ENCODE measurements at places on chromosomes 4 and X.

GRCh38 chrX:104567506-104567905 lies 1.5 kb downstream of the IL1RAPL2 start:
- DNase-seq = no peak

GRCh38 chrX:63751481-63751880 lies 33.5 kb downstream of the ARHGEF9 start:
- no peak for DNase-seq

GRCh38 chr4:54095110-54095825 lies 4.7 kb upstream of the GSX2 start:
- DNase-seq = no peak

DNA sequence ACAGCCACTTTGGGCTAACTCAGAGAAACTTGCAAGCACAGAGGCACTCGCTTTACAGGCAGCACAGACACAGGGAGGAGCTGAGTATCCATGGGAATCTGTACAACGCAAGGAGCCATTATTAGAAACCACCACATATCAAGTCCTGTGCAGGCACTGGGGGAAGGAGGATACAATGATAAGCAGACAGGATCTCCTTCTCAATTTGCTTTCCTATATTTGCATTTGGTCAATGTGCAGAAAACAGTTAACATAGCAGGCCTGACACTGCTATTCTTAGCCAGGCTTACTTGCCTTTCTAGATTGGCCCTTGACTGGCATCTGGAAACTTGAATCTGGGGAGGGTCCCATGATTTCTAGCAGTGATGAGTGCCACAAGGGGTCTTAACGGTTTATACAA lies 65.8 kb downstream of the TEC start:
- peak; percentile 54 for DNase-seq

GRCh38 chr4:8199594-8200301 lies 658 bp downstream of the SH3TC1 start:
- no peak for DNase-seq

- DNase-seq = no peak
Observed at GRCh38 chr4:156328882-156329281, 375.2 kb upstream of the CTSO start.

DNA sequence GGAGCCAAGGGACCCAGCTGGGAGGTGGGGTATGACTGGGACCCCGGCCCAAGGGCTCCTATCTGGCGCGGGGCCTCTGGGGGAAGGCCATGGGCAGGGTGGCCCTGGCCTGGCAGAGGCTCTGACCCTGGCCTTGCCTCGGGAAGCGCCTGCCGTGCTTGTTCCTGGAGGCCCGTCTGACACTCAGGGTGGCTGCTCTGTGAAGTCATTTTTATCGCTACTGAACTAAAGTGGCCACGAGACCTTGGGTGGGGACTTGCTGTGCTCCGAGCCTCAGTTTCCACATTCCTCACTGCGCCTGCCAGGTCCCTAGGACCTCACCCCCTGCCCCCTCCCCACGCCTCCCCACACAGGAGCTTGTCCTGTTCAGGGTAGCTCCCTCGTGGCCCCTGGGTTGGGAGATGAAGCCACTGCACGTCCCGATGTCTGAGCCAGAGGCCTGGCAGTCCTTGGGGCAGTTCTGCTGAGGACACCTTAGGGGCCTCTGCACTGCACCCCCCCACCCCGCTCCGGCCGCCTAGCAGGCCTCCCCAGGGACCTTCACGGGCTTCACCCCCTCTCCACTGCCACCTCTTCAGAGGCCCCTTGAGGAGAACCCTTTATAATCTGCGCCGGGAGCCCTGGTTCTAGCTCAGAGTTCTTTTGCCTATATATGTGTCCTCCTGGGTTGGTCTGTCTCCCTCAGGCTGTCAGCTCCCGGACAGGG lies 639 bp upstream of the SORCS2 start:
- no peak for DNase-seq

- no peak for DNase-seq
Observed at GRCh38 chr4:150769845-150770244, 187.9 kb downstream of the MAB21L2 start.

DNA sequence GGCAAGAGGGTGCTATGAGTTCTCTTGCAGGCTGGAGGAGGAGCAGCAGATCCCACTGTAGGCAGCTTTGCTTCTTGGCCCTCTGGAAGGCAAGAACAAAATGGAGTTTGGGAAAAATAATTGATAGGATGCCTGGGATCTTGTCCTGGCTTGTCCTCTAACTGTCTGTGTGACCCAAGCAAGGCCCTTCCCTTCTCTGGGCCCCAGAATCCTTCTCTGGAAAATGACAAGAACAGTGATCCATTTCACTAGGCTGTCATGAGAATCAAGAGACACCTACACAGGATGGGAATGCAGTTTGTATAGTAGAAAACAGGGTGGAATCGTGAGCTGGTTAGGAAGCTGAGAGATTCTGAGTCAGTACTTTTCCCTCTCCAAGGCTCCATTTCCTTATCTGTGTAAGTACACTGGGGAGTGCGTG lies 133.3 kb downstream of the PJA1 start:
- DNase-seq = no peak

DNA sequence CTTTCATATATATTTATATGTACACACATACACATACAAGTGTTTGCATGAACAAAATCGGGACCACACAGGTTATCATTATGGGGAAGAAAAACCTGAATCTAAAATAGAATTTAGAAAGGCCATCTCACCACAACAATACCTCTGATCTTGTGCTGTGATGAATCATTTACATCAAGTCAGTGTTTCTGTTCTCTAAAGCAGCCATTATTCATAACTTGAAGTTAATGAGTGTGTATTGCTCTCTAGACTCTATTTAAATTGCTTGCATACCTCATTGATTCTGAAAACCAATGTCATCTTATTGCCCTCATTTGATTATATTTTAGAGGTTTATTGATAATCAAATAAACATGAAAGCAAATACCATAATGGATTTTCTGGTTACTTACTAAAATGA lies 71.6 kb downstream of the FAM114A1 start:
- no peak for DNase-seq

GRCh38 chrX:17812763-17813162 lies 48.3 kb downstream of the RAI2 start:
- no peak for DNase-seq

DNA sequence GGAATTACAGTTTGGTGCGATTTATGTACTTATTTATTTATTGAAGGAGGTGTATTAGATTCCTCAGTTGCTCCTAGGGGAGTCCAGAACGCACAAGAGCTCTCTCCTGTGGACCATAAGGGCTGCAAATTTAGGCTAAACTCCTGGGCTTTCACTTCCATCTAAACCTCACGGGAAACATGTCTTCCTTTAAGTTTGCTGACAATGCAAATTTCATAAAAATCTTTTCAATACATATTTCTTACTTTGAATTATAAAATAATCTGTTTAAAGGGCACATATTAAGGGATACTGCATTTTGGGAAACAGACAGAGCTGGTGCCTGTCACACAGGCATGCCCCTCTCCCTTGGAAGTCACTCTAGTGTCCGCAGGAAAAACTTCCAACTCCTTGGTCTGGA lies 438.0 kb upstream of the CPEB2 start:
- DNase-seq = no peak

GRCh38 chr4:92406488-92406887 lies 102.7 kb downstream of the GRID2 start:
- DNase-seq = no peak

DNA sequence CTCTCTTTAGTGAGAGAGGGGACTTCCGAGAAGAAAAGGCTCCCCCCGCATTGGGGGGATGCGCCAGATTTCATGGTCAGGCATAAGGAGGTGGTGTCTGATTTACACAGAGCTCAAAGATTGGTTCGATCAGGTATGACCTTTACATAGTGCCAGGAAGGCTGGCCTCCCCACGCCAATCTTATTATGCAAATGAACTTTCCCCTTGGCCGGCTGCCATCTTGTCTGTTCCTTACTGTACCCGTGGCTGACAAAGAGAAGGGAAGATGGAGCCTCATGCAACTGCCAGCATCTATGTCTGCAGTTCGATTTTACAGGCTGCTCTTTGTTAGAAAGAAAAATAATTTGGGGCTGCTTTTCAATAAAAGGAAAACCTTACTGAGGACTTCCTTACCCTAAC lies 197.2 kb downstream of the GPM6A start:
- no peak for DNase-seq

DNA sequence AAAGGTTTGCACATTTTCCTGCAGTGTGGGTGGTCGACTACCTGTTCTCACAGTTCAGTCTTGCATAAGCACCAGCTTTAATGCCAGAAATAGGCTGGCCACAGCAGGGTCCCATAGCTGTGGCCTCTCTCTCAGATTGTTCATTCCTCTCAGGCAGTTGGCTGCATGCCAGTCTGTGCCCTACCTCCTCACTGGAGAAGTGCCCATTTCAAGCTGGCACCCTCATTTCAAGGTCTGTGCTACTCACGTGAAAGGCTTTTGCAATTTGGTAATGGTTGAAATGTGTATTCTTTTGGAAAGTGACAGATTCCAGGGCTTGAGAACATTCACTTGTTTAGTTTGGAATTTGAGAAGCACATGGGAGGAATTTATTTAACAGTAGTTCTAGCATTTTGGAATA lies 28.9 kb upstream of the MTMR1 start:
- DNase-seq = no peak

GRCh38 chr4:35644591-35644990 lies 599.7 kb downstream of the ARAP2 start:
- DNase-seq = no peak

DNA sequence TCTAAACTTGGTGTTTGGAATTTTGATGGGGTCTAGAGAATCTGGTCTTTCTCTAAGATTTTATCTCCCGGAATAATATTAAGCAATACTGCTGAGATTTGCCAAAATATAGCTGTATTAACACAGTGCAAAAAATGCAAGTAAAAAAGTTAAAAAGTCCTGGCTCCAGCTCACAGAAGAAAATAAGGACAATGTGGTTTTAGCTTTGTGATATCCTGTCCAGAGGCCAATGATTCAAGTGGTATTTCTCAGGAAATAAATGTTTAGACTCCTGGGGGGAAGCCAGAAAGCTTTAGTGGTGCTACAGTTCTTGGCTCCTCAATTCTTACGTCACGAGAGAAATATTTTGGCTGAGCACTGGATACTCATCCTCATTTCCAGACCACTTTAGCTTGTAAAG lies 40.9 kb upstream of the IL13RA2 start:
- DNase-seq = no peak

- DNase-seq = no peak
Observed at GRCh38 chr4:104494822-104495559, at the start of gene CXXC4. Gene CXXC4 (minus strand): TSS chr4:104494894. CDS start chr4:104491802, 3,092 bp downstream.

DNA sequence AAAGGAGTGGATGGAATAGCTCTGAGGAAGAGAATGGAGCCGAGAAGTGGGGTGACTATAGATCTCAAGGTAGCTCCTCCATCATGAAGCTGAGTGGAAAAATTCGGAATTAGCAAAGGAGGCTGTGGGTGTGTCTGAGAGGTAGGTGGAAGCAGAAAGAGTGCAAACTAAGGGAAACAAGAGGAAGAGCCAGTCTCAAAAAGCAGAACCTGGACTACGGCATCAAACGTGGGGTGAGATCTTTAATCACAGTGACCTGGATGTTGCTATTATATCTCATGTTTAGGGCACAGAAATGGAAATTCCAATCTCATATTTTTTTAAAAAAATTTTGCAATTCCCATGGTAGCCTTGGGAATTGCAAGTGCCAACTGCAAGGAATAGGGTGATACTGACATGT lies 162.5 kb upstream of the RASGEF1B start:
- no peak for DNase-seq

DNA sequence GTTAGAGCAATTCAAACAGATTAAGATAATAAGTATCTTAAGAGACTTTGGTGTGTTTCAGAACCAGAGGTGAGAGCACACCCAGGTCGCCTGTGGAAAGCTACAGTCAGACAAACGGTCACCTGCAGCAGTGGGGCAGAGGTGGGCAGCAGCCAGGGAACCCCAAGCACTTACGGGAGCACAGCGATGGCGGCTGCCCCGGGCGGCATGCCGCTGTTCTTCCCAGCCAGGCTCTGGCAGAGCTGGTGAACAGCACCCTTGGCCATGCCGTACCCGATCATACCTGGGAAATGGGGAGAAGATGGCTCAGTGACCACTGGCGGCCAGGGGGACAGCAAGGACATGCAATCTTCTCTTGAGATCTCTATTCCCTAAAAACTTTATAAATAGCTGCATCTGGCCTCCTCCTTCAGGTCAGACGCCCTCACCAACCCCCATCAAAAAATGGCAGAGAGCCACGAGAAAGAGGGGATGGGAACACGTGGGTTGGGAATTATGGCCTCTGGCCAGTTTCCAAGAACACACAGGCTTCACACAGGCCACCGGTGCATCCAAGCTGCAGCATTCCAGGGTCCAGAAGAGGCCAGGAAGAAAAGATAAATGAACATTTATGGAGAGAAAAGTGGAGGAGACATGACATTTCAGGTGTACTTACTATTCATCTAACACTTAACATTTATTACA lies 19.7 kb downstream of the QDPR start:
- DNase-seq = no peak

- DNase-seq = no peak
Observed at GRCh38 chrX:2888309-2888708, 40.8 kb downstream of the ARSD start.

- DNase-seq = no peak
Observed at GRCh38 chr4:38326499-38326898, 337.5 kb upstream of the KLF3 start.

GRCh38 chr4:35100932-35101331 lies 1143.4 kb downstream of the ARAP2 start:
- no peak for DNase-seq

DNA sequence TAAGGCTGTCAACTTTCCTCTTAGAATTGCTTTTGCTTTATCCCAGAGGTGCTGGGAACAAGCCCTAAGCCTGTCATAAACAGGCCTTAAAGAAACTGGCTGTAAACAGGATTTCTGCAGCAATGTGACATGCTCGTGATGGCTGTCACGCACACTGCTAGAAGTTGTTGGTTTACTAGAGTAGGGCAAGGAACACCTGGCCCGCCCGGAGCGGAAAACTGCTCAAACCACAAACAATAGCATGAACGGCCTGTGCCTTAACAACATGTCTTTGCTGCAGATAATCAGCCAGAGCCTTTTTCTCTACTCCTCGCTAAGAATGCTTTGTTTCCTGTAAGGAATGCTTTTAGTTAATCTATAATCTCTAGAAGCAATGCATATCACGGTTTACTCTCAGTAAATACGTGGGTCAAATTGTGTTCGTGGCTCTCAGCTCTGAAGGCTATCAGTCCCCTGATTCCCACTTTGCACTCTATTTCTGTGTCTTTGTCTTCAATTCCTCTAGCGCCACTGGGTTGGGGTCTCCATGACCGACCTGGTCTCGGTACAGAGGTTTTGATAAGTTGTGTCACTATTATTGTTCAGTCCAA lies 318.3 kb downstream of the GLUD2 start:
- no peak for DNase-seq

DNA sequence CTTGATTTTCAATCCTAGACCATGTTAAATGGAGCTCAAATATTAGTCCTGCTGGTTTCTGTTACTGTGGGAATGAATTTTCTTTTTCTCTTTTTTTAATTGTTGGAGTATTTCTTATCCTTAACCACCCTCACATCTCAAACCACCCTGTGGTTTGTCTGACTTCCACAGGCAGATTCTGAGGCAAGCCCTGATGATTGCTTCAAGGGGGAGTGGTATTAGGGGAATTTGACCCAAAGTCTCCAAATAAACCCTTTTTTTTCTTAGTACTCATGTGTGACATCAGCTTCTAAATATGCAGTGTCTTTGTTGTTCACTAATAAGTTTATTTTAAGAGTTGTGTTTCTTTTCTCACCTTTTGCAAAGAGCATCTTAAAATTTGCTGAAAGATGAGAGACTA lies 810.3 kb downstream of the IL1RAPL1 start:
- DNase-seq = no peak

Data from hematopoietic multipotent progenitor cell treated with erythropoietin and hydrocortisone succinate and interleukin-3 and kit ligand, for 17 days (in vitro differentiated cells).